ENCODE measurements at places on chromosomes 7 and 10.

GRCh38 chr7:76011442-76011861 lies 17.1 kb upstream of the TMEM120A start:
- no peak for DNase-seq

- DNase-seq, result no peak
These were observed 5.1 kb downstream of the LRRC72 start for GRCh38 chr7:16531707-16532106.

GRCh38 chr10:72276013-72276387 lies 2.3 kb downstream of the DDIT4 start:
- no peak for DNase-seq

DNA sequence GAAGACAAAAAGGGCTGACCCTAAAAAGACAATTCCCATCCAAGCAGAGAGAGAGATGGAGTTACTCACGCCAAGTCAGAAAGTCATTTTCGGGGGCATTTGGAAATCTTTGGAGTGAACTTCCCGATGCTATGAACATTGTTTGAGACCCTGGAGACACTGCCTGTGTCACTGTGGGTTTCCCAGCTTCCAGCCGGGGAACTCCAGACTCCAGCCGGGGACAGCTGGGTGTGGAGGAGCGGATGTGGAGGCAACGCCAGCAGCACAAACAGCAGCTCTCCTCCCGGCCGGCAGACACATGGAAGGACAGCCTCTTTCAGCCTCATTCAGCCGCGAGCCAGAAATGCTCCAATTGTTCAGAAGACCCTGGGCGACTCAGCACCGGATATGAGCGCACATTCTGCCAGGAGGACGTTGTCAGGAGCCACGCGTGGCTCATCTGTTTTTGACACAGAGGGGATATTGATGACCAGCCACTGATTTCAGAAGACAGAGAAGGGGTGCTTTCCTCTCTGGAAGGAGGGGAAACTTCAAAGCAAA lies 97.6 kb downstream of the PRPF18 start:
- no peak for DNase-seq

DNA sequence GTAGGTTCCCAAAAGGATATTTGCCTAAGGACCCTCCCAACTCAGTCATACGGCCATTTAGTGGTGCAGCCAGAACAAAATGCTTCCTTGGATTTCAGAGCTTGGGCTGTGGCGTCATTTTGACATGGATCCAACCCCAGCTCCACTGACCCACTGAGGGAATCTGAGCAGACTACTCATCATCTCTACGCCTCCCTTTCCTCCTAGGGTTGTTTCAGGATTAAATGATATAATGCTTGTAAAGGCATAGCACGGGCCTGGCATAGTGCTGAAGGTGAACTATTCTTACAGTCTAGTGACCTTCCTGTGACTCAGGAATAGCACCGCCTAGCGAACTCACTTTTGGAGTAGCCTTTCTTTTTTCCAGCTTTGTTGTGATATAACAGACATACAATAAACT lies 70.3 kb upstream of the LOXL4 start:
- no peak for DNase-seq

- DNase-seq, result no peak
These were observed 69.6 kb upstream of the MDFIC start for GRCh38 chr7:114852293-114852692.

GRCh38 chr10:48506147-48506917 lies 98.5 kb downstream of the ARHGAP22 start:
- DNase-seq, result no peak

DNA sequence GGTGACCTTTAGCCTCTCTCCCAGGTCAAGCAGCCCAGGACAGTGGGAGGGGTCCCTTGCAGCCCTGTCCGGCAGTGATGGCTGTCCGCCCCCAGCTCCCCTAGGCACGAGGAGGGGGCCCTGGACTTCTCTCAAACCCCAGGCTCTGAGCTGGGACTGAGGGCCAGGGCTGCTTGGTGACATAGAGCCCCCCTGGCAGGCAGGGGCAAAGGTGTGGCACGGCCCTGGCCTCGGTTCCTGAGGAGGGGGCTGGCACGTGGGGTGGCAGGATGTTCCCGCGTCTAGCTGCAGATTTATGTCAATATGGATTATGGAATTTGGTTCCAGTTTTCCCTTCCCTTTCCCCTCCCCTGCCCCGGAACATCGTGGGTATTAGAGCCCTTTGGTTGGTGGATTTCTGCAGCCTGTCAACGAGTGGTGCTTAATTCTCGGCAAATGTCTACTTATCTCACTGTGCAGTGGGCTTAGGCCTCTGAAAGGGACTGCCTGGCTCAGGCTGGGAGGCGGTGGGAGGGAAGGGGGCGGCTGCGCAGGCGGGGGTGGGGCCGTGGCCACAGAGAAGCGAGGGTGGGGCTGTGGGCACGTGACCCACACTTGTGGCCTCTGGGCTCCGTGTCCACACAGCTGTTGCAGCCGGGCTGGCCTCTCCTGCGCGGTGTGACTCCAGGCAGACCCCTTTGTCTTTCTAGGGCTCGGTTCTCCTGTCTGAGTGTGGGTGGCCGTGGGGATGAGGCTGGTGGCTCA lies 19.3 kb downstream of the UNCX start:
- DNase-seq, result no peak

- DNase-seq, result no peak
These were observed 298.5 kb downstream of the KLF6 start for GRCh38 chr10:3486346-3487065.

DNA sequence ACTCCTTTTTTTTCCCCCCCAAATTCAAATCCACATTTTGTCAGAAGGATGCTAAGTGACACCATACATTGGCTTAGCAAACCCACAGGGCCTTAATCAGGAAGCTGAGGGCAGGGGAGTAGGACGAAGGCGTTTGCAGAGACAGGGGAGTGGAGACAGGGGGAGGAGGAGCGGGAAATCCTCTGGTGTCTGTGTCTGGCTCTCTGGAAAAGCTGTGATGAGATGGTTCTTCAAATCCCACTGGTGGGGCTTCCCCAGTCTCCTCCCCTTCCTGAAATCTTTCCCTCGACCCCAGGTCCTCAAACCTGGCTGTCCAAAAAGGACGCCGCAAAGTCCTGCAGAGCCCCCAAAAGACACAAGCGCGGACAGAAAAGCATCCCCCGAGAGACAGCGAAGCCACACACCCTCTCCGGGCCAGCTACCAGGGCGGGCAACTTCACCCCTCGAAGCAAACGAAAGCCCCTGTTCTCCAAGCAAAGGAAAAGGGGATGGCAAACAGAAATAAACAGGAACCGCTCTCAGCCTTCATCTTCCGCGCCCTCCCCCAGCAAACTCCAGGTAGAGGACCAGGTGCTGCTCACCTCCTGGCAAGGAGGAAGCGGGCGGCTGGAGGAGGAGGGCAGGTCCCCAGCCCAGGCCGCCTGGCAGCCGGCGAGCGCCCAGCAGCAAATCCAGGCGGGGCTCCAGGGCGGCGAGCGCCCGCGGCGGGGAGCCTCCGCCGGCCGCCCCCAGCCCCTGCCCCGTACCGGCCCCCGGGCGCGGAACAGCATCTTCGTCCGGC lies 520 bp downstream of the ELAPOR2 start:
- peak; percentile 20 for DNase-seq

Measured in CD8-positive, alpha-beta T cell (primary cell).